ENCODE measurements at places on chromosomes 5 and 9.

DNA sequence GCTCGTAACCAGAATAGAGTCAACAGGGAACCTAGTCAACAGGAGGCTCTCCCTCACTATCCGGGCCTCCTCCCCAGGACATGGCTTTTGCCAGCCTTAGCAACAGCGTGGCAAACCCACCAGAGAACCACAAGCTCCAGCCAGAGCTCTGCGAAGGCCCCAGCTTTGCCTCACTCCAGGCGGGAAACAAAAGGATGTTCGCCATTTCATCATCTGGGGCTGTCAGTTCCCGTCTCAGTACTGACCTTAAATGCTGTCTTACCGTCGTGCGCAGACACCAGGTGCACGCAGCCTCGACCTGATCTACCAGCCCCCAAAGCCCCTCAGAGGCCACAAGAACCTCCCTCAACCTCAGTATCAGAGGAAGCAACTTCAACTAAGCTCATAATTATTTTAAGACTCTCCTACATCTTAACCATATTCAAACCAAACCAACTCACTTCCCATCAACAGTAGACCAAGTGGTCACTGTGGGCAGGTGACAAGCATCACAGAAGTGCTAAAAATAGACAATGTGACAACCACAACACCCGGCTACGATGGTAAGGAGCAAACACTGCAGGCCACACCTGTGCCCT lies 71.4 kb downstream of the SEMA4D start:
- no peak for DNase-seq

GRCh38 chr9:36218411-36218901 lies 27.7 kb downstream of the CLTA start:
- no peak for DNase-seq

DNA sequence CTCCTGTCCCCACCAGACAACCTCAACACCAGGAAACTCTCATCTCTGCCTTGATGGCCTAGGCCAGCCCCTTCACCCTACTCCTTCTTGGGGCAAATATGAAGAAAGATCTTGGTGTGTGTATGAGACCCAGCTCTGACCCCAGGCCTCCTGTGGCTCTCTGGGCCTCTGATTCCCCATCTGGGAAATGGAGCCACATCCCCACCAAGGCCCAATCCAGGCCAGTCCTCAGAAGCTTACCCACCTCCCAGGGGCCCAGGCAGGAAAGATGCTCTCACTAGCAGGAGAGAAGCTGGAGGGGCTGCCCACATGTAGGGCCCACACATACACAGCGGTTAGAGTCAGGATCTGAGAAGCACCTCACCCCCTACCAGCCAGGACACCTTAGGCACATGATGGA lies 38.9 kb downstream of the BICD2 start:
- DNase-seq, result no peak

GRCh38 chr5:32309761-32310160 lies 3.0 kb downstream of the MTMR12 start:
- no peak for DNase-seq

DNA sequence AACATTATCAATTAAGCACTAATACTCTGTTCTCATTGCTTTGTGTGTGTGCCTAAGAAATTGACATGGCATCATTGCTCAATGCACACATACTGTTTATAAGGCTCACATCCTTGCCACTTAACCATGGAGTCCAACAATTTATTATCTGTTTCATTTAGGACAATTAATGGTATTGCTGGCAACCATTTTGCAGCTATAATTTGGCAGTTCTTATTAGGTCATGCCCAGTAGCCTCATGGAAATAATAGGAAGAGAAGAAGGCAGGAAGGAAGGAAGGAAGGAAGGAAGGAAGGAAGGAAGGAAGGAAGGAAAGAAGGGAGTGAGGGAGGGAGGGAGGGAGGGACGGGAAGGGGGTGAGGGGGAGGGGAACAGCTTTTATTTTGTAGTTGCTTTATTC lies 285.5 kb upstream of the SLC24A2 start:
- no peak for DNase-seq

- no peak for DNase-seq
Observed at GRCh38 chr9:14783358-14783757, 60.8 kb upstream of the CER1 start.

All from iPS-NIHi11 (cell line).